ENCODE measurements at places on chromosomes 11 and 22. TPM values are rescaled to one million over a fixed set of nuclear protein-coding genes. Genes with fewer than 3 reads are reported as not detected.

The DYNC2H1 gene
- total RNA-seq, result 27.7 TPM

The MRPL40 gene
- total RNA-seq, result 17.0 TPM

The MOV10L1 gene
- total RNA-seq, result 11.9 TPM

The F2 gene
- 0.40 TPM for total RNA-seq

DNA sequence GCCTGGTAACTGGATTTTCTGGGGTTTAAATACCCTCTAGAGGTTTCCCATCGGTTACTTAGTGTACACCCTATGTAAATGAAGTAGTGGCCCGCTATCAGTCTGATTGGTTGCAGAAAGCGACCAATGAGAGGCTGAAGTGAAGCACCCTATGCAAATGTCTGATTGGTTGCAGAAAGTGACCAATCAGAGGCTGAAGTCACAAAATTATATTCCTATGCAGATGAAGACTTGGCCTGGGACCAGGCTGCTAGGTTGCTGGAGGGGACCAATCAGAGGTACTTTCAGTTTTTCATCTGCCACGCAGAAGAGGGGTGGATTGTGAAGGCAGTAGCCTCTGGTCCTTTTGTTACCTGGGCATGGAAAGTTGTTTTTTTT is 134.8 kb downstream of the TBC1D22A start:
- no peak for DNase-seq

DNA sequence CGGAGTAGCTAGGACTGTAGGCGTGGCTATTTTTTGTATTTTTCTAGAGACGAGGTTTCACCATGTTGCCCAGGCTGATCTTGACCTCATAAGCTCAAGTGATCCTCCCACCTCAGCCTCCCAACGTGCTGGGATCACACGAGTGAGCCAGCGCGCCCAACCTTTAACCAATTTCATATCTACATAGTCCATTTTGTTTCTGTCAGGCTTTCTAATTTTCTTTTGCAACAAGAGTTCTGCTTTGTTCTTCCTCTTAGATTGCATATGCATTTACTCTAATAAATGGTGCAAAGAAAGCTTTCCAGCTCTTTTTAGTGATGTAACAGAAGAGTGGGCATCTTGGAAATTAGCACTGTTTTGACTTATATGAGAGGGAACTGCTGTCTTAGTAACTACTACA is 13.3 kb downstream of the RTN3 start:
- no peak for DNase-seq

DNA sequence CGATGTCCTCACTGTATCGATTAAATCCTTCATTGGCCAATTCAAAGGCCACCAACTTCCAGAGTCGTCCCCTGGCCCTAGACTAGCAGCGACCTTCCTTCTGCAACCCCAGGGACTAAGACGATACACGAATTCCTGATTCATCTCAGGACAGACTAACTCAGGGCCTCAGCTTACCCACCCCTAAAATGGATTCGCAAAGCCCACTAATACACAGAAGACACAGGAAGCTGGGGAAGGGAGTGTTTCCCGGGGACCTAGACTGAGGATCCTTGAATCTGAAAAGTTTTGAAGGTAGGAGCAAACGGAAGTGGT is 509 bp downstream of the LAMTOR1 start:
- no peak for DNase-seq

GRCh38 chr11:18608376-18608775 is 8.8 kb downstream of the MISFA start:
- DNase-seq, result peak; percentile 17

DNA sequence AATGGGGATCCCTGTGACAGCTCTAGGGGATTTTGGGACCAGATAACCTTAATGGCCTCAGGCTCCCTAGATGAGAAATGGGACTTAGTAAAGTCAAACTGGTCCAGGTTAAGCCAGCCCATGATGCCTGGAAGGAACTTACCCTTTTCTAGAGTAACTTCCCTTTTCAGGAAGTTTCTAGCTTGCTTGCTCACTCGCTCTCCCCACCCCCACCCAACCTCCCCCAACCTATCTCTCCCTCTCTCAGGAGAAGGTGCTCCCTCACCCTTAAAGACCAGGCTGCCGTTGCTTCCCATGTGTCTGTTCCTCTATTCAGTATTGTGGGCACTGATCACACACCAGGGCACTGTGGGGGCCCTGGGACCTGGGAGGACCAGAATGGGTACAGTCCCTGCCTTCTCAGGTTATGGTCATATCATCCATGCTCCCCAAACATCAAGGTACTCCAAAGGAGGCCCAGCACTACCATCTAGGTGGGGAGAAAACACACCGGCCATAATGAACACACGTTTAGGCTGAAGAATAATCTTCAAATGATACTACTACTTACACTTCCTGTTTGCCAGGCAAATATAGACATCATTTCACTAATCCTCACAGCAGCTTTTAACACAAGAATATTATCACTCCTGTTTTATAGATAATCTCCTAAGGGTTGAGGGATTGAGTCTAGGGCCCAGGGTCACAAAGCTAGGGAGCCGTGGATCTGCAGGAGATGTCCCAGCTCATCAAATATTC is 18.2 kb downstream of the KCNQ1OT1 start:
- DNase-seq, result no peak

GRCh38 chr11:85052636-85053035 is 574.5 kb downstream of the DLG2 start:
- DNase-seq, result no peak
